Stimulated activated CD8-positive, alpha-beta memory T cell treated with anti-CD3 and anti-CD28 coated beads, Interleukin-4, amount 100 ng/mL, for 4 hours (primary cell): ENCODE measurements at places on chromosomes 11 and 22.

DNA sequence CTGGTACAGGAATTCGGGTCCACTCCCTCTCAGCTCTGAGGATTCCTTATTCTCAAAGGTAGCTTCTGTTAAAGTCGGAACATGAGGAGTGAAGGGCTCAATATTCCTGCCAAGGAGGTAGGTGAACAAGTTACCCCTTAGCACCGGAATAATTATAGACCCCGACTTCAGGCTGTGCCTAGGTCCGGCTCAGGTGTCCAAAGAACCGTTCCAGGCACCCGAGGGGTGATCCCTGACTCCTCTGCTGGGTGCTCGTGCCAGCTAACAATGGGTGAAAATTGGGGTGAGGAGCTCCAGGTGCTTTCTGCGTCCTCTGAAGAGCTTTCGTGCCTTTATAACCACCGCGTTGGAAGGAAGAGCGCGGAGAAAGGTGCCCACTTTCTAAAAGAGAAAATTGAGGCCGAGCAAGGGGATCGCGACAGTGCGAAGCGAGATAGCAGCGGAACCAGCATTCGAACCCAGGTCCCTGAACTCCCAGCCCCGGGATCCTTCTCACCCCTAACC lies 393 bp downstream of the CYB561A3 start:
- DNase-seq, result no peak

DNA sequence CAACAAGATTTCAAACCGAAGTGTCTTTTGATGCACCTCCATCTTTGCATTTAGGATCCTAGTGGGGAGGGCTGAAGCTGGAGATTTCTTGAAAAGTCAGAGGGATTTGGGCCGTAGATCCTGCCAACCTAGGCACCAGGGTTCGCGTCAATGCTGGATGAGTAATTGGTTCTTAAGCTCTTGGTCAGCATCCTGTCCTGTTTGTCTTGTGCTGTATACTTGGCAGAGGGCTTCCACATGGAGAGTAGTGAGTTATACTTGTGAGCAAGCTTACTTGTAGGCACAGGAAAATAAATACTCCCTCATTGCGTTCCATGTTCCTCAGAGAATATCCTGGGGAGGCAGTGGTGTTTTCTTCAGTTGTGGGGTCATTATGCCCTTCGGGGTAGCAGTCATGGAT lies 12.6 kb downstream of the INSC start:
- no peak for DNase-seq

DNA sequence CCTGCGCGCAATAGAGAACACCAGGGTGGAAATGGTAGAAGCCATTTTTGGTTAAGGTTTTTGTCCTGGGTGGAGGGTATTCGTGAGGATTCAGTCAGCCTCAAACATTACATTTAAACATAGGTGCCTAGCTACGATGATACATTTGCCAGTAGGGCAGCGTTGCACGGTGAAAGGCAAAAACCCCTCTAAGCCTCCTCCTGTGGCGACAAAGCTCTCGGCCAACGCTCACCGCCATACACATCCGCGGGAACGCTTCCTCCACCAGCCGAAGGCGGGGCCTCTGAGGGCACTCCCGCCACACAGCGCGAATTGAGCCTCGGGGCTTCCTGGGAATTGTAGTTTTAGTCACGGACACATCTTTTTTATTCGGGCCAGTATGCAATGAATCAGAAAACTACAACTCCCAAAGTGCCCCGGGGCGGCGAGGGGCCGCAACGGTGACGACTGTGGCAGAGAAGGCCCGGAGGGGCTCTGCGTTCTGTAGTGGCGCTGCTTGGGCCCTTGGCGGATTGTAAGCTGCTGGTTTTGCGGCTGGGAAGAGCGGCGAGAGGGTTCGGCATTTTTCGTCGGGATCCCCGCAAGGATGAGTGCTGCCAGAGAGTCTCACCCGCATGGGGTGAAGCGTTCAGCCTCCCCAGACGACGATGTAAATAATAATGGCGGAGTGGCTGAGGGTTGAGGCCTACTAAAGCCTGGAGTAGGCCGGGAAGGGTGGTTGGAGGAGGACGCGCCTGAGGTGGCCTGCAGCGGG lies at the start of gene C11orf58:
TSS of gene C11orf58 (plus strand) at position 455 of the 754 bp plus-strand sequence. CDS start at position 587, 132 bp downstream.
- peak; percentile 89 for DNase-seq

DNA sequence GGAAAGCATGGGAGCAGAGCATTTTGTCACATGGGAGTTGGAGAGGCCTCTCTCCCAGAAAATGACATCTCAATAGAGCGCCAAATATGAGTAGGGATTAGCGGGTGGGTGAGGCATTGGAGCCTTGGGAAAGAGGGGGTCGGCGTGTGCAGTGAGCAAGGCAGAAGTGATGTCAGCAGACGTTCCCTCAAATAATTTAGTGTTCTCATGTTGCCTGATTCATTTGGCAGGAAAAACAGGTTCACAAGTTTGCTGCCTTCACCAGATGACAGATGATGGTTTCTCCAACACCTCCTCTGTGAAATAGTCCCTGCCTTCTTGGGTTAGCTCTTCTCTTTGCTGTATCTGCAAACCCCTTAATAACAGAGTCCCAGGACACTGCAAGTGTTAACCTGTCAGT lies 118.5 kb upstream of the ARHGAP20 start:
- DNase-seq, result no peak

DNA sequence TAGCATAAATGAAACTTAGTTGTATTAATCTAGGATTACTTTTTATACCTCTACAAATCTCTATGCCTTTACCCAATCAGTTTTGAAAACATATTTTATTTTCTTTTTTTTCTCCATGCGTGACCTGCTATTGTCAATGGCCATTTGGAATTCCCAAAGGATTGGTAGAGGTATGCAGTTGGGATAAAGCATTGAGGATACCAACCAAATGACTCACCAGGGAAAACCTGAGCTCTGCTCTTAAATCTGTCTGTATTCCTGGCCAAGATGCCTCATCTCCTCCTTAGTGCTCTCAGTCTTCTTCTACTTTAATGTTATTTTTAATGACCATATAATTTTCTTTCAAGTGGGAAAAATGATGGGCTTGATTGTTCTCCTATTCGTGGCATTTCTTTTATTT lies 61.9 kb downstream of the EHF start:
- no peak for DNase-seq

- no peak for DNase-seq
These were observed 112.1 kb upstream of the OR4B1 start for GRCh38 chr11:48104568-48104924.

DNA sequence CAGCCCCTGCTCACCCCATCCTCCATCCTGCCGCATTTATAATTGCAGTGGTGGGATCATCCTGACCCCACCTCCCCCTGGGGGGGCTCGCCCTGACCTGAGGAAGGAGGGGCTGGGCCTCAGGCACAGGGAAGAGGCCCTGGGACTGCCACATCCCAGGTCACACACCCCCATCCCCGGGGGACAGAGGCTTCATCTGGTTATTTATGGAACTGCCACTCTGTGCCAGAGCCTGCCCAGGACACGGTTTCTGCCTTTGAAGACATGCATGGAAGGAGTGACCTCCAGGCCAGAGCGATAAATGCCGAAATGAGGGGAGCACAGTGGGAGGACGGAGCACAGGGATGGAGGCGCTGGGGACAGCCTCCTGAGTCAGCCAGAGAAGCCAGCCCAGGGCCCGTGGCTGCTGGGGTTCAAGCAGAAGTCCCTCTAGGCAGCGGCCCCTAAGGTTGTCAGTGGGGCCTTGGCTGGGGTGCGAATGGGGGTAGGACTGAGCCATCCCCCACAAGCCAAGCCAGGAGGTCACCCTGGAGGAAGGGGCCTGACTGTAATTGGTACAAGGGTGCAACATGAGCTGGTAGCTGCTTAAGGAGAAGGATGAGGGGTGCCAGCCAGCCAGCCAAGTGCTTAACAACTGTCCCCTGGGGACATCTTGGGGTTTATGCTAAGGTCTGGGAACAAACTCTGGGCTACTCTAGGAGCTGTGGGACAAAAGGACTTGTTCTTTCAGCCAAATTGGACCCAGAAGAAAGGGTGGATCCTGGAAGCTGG lies 51.4 kb upstream of the SHISAL1 start:
- DNase-seq, result no peak

- no peak for DNase-seq
These were observed 23.8 kb downstream of the PACSIN2 start for GRCh38 chr22:42991010-42991651.

DNA sequence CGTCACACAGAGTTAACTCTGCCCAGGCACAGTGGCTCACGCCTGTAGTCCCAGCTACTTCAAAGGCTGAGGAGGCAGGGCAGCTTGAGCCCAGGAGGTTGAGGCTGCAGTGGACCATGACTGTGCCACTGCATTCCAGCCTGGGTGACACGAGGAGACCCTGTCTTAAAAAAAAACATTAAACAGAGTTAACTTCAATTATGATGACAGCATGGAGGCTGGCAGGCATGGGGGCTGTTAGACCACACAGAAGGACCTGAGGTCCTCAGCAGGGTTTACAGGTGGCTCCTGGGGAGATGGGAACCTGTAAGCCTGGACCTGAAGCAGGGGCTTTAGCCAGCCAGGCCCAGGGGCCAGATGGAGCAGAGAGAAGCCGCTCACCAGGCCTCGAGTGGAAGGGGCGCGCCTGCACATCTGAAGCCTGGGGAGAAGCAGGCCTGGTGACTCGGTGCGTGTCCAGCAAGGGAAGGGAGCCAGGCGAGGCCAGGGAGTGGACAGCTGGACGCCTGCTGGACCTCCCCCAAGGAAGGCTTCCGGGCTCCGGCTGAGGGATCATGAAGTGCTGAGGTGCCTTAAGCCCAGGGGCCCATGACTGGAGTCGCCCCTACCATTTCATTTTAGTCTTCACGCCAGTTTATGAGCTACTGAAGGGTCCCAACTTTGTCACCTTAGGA lies 25.3 kb downstream of the RPUSD4 start:
- no peak for DNase-seq

- no peak for DNase-seq
These were observed 74.2 kb downstream of the KCNQ1 start for GRCh38 chr11:2518983-2519340.

DNA sequence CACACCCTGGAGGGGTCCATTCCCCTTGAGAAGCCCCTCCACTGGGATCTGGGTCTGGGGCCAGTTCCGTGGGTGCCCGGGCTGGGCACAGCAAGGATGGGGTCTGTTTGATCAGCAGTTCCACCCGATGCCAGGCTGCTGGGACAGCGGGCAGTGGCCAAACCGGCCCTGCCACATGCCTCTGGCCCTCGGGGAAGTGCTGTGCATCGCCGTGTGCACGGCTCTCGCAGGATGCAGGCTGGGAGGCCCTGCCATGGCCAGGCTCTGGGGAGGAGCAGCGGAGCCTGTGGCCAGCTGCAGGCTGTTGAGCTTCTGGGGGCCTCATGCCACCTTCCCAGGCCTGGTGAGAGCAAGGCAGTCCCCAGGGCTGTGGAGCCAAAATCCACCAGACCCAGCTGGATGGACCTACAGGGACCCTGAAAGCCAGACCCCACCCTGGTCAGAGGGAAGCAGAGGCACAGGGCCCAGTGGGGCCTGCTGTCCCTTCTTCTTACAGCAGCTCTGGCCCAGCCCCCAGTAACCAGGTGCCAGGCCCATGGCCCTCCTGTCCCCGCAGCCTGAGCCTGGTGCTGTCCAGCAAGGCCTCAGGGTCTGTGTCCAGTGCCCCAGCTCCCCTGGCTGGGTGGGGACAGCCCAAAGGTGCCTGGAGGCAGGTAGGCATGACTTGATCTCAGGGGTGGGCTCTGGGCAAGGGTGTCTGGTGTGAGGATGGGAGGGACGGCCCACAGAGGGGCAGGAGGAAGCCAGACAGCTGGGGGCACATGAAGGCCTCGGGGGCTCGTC lies 57.3 kb downstream of the WNT7B start:
- no peak for DNase-seq

DNA sequence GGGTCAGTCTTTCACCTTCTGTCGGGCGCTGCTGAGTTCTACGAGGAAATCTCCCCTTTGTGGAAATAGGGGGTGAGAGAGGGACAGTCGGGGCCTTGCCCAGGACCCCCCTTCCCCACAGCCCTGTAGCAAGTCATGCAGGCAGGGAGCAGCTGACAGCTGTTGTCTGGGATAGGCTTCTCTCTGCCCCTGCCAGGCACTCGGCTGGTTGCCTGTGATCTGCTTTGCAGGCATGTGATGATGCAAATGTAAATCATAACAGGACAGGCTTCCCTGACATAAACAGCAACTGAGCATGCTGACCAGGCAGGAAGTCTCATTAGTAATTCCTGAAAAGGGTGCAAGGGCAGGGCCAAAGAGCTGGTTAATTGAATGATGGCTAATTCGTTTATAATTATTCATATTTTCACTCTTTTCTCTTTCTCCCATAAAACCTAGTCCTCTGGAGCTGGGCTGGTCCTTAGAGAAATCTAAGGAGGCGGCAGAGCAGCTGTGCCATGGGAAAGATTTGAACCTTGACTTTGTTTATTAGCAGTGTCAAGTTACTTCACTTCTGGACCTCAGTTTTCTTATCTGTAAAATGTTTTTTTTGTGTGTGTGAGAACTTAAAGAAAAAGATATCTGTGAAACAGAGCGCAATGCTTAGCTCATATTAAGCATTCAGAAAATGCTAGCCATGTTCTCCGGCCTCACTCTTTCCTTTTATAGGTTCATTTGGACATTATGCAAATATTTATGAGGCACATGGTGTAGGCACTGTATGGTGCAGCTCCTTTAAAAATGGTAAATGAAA lies 129.7 kb downstream of the LDLRAD3 start:
- no peak for DNase-seq

DNA sequence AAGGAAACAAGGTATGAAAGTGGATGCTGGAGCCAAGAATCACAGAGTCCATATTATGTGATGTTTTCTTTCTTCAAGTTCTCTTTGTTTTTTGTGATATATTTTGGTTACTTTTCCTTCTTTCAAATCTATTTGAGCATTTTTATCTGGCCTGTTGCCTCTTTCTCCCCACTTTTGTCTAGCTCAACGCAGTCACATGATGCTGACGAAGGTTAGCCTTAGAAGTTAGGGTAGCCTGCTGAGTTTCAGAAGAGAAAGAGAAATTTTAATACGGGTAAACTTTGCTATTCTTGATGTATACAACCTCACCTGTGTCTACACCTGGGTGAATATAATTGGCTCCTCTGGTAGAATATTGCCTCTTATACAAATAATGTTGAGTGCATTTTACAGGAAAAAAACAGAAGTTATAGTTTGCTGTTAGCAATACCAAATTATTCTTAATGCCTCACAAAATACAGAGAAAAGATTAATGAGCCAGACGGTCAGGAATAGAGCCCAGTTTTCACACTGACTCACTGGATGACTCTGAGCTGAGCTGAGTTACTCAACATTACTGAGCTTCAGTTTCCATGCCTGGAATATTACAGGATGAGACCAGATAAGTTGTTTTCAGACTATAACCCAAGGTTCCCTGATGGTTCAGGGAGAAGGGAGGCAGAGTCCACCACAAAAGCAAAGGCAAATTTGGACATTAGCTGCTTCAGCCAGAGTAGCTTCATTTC lies 161.6 kb upstream of the BDNF start:
- no peak for DNase-seq

DNA sequence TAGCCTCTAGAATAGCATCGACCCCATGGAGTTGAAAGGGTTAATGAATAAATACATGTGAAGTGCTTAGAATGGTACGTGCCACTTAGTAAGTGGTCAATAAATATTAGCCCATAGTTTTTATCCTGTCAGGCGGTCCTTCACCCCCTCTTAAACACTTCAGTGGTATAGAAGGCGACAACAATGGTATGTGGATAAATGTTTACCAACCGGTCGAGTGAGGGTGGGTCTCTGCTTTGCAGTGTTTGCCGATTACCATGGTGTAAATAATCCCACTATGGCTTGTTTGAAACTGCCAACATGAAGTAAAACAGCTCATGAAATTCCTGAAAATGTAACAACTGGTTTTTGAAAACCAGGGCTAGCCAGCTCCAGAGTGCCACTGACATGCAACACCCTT lies 541.2 kb downstream of the BUD13 start:
- no peak for DNase-seq

GRCh38 chr11:3008746-3009336 lies 16.7 kb upstream of the NAP1L4 start:
- no peak for DNase-seq
